ENCODE measurements at places on chromosomes 3 and 15. TPM values are rescaled to one million over a fixed set of nuclear protein-coding genes. Genes with fewer than 3 reads are reported as not detected.

The EFHB gene
- total RNA-seq: 0.74 TPM

DNA sequence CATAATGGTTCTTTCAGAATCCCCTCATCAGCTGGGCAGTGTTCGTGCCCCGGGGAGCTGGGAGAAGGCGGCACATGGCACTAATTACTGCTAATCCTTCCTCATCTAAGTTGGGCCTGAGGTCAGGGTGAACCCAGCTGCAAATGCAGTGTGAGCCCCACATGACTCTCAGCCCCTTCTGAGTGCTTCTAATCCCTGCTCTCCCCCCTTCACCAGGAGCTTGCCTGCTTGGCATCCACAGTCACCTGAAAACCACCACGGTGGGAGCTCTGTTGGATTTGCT is 455 bp upstream of the TRPM1 start:
- no peaks in the 10 kb centered on the region for H3K36me3 ChIP-seq
- no peak overlapping the region for H3K4me3 ChIP-seq
- DNase-seq: no peak
- peaks cover 52% of the 10 kb centered on the region for H3K4me1 ChIP-seq
- H3K27ac ChIP-seq: no peak overlapping the region

The NMB gene
- total RNA-seq: 7.0 TPM

The EFCAB12 gene
- total RNA-seq: not detected

Measured in HFFc6 (cell line).